ENCODE measurements at places on chromosomes 2 and 18.

- DNase-seq, result peak; percentile 75
Observed at GRCh38 chr2:119218478-119219064, 5.1 kb upstream of the STEAP3 start.

- no peak for DNase-seq
Observed at GRCh38 chr2:53964987-53965687, 5.7 kb downstream of the PSME4 start.

- peak; percentile 39 for DNase-seq
Observed at GRCh38 chr2:168526641-168527040, 70.6 kb downstream of the CERS6 start.

DNA sequence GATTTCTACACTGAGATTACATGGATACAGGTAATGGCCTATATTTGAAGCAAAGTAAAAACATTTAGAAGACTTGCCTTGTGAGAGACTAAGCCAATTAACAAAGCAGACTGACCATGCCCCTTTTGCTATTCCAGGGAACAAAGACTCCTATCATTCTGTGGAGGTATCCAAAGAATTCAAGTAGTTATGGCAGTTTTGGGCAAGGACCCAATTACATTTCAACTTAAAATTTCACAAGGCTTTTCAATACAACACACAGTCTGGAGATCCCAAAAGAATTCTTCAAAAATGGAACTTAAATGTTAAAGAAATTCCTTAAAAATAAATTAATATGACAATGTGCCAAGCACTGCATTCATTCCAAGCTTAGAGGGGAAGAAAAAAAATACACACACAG is 109.2 kb upstream of the CHRNA1 start:
- peak; percentile 71 for DNase-seq

- no peak for DNase-seq
Observed at GRCh38 chr2:128593518-128593878, 274.8 kb upstream of the HS6ST1 start.

- no peak for DNase-seq
Observed at GRCh38 chr2:134438371-134438770, 184.5 kb downstream of the MGAT5 start.

DNA sequence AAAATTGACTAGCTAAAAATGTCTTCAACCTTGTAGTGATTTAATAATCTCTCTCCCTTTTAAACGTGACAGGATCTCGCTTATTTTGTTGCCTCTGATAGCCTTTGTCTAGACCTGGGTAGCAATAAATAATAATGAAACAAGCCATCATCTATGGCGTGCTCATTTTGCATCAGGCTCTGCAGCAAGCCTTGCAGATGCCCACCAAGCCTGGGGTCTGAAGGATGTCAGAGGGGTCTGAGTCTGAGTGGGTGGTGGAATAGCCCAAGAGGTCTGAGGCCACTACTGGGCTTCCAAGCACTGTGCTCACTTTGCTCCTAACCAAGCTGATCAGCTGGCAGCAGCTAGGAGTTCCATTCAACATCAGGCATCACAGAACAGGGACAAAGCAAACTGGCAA is 109.4 kb downstream of the GYPC start:
- no peak for DNase-seq
